ENCODE measurements at places on chromosomes 5 and 9.

DNA sequence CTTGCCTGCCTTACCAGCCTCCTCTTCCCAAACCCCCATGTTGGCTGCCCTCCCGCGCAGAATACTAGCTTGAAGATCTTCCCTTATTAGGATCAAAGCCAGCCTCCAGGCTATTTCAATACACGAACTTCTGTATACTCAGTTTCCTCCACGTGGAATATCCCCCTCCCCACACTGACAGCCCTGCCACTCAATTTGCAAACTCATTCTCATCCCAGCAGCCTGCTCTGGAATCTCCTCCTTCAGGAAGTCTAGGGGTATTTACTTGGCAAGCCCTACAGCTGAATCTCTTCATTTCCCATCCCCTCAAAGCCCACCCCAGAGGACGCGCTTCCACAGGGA, 157.0 kb upstream of the SMIM23 start:
- no peak for DNase-seq

DNA sequence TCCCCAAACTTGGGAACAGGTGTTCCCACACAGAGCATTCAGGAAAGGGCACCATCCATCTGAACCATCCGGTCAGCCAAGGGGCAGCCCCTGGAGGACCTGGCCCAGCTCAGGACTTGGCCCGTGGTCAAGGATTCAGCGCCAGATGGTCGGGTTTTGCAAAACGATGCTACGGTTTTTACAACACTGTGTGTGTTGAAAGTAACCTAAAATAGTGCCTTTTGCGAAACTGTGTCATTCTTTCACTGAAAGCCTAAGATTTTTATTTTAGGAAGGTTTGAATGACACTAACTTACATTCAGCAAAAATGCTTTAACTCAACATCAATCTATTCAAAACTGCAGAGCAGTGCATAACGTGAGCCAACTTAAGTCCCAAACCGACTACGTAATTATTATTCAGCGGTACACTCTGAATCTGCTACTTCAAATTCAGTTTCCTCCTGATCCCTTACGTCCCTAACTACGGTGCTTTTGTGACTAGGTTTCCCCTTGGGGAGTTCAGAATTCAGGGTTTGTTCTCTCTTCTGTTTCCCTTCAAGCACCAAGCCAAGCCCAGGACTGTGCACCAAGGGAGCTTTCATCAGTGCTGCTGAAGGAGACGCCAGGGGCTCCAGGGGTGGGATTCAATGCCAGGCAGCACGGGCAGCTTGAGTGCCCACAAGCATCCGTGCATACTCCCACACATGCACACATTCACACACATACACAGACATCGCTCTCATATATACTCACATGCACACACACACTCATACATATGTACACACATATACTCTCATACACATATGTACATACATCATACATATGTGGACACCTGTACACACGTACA, 25.8 kb downstream of the LPCAT1 start:
- DNase-seq, result no peak

DNA sequence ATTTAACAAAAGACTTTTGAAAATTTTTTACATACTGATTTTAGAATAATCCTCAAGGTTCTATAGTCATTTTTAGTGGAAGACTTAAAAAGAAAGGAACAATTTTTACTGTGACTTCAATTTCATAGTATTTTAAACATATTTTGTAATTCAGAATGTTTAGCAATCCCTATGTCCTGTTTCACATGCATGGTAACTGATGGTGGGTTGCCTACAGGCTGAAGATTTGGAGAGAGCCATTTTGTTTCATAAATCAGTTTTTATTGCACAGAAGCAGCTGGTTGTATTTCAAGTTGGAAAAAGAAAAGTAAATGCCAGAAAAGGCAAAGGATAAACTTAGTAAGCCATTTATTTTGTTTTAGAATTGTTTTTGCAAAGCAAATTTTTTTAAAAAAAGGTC, 24.0 kb downstream of the STARD4 start:
- DNase-seq, result no peak

GRCh38 chr9:80030801-80031200, 459.0 kb downstream of the TLE4 start:
- no peak for DNase-seq

DNA sequence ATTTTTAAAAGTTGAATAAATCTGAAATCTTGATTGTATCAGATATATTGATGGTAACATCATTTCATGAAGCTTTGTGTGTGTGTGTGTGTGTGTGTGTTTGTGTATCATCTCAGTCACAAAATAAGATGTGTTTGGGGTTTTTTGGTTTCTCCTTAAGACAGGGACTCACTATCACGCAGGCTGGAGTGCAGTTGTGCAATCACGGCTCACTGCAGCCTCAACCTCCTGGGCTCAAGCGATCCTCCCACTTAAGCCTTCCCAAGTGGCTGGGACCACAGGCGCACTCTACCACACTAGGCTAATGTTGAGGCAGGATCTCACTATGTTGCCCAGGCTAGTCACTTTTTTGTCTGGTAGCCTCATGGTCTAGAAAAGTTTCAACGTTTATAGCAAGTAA, 83.4 kb upstream of the DMRT1 start:
- no peak for DNase-seq

DNA sequence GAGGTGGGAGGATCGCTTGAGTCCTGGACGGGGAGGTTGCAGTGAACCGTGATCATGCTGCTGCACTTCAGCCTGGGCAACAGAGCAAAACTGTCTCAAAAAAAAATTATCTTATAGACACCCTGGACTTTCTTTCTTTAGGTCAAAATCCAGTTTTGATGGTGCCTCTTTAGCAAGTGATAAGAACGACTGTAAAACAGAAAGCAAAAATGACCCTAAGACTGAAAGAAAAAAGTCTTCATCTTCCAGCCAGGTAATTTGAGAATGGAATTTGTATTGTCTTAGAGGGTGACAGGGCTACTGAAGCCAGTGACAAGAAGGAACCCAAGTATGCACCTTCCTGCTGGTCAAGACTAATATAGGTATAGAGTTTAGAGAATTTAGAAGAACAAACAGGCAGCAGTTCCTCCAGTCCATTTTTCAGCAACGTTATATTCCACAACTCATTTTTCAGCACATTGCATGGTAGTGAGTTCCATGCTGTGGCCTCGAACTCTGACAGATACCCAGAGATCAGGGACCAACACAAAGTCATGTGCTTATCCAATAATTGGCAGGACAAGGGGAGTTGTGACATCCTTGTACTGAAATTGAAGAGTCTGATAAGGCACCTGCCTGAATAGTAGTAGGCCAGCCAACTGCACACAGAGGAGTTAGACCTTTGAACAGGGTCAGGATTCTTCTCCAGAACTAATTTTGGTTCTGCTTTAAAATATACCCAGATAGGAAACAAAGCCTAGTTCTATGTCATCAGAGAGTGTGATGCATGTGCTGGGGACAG, 46.5 kb downstream of the GRAMD2B start:
- DNase-seq, result no peak

- DNase-seq, result no peak
These were observed 70.5 kb downstream of the ADAMTSL1 start for GRCh38 chr9:18544456-18544855.

GRCh38 chr5:35859101-35859661, 2.5 kb downstream of the IL7R start:
- no peak for DNase-seq

GRCh38 chr9:119020284-119020683, 349.0 kb downstream of the BRINP1 start:
- no peak for DNase-seq

DNA sequence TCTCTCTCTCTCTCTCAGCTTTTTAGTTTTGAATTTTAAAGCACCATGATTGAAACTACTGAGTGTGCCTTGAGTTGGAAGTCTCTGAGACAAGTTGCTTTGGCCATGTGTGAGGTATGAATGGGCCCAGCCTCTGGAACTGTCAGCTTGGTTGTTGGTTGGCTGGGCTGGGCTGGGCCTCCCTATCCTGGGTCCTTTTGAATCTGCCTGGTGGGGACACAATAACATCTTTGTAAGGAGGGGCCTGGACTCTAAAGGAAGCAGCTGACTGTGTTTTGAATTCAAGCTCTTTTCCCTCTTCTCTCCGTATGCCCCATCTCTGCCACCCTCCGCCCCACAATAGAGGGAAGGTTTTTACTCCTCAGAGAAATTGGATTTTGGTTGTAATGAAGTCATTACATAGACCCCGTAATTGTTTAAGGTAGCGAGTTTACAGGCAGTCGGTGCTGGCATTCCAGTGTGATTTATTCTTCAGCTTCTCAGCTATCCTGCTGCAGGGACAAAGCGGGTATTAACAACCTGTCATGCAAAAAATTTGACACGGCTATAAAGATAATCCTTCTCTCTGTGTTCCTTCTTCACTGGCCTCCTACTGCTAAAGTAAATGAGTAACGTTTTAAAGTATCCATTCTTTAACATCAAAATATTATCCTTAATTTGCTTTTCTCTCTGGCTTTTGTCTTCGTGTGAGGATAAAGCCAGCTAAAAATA, 105.4 kb downstream of the DAPK1 start:
- DNase-seq, result no peak
